ENCODE measurements at places on chromosomes 12 and 14.

- no peak for DNase-seq
These were observed 8.1 kb downstream of the AVIL start for GRCh38 chr12:57810450-57810849.

DNA sequence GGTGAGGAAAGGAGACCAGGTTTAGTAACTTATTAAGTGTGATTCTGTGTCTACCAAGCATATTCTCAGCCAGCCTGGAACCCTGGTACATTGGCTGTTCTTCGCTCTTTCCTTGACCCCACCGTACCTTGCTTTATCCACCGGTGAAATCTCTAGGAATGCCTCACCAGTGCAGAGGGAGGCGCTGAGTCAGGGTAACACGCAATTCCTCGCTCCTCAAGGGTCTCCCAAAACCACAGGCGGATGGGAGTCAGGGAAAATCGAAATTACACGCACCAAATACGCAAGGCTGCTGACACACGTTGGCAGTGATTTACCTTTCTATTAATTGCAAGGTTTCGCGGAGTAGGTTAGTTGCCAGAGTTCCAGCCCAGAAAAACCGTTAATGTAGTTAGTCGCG, 845 bp downstream of the L3HYPDH start:
- no peak for DNase-seq

DNA sequence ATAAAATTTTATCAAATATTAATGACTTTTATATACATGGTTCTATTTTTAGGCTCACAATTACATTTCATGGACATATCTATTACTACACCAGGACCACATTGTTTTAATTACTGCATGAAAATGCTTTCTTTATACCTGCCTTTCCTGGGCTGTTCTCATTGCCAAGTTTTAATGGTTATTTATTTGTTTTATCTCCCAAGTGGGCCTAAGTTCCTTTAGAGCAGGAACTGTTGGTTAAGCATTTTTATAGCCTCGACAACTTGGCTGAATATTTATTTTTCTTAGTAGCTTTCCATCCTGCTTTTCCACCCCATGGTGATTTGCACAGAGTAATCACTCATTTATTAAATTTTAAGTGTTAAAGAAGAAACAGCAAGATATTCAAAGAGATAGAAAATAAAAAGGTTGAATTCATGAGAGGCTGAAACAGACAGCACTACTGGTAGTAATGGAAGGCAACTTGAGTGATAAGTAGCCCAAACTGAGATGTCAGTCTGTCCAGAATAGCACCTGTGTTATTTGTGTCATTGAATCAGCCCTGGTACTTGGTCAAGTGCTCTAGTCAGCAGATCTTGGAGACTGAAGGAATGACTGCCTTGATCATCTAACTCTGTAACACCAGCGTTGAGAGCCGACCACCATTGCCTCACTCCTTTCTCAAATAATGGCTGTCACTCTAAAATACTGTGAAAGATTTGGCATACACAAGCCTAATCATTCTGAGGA, 119.1 kb upstream of the EGLN3 start:
- no peak for DNase-seq

- no peak for DNase-seq
These were observed 56.8 kb downstream of the SPPL3 start for GRCh38 chr12:120847392-120847791.

DNA sequence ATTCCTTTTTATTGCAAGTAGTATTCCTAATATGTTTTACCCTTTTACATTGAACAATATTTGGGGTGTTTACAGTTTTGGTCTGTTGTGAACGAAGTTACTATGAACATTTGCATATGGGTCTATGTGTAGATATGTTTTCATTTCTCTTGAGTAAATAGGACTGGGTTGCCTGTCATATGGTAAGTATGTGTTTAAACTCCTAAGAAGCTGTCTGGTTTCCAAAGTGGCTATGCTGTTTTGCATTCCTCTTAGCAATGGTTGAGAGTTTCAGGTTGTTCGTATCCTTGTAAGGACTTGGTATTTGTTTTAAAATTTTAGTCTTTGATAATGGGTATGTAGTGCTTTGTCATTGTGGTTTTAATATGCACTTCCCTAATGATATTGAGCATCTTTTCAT, 6.3 kb downstream of the METAP2 start:
- no peak for DNase-seq

DNA sequence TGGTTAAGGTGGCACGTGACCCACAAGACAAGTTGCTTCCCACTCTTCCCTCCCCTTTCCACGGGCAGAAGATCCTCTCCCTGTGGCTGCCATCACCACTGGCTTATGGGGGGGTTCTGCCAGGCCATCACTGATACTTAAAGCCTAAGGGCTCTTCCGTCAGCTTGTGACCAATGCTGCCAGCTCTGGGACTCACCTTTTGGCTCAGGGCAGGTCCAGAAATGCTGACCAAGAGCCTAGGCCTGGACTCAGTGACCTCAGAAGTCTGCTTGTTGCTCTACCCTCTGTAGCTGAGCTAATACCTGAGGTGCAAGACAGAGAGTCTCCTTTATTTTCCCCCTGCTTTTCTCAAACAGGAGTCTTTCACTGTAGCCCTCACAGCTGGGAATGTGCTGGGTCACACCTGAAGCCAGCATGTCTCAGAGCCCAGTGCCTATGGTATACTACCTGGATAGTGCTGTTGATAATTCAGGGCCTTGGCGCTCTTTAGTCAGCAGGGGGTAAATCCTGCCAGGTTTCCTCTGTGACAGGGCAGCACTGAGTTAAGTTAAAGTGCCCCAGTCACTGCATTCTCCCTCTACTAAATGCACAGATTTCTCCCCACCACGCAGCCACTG, 19.7 kb downstream of the FGD4 start:
- no peak for DNase-seq

GRCh38 chr12:131577766-131578165, 133.1 kb upstream of the SFSWAP start:
- DNase-seq = no peak

- DNase-seq = no peak
These were observed 31.1 kb upstream of the NUBPL start for GRCh38 chr14:31530136-31530535.
